ENCODE measurements at places on chromosomes 16 and 17.

DNA sequence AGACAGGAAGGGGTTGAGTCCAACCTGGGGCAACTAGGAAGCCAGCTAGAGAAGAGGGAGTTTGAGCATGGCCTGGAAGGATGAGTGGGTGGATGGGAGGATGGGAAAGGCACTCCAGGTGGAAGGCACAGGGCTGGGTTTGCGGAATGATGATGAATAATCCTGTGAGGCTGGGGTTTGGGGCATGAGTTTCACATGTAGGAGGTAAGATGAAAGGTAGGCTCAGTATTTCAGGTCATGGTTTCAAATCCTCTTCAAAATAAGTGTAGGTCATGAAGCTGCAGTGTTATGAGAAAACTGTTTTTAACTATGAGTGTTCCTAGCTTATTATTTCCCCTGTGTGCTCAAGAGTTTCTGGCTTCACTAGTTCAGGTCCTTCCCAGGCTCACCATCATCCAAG lies 130.3 kb downstream of the SKAP1 start:
- no peak for DNase-seq

GRCh38 chr17:62782730-62783270 lies 25.3 kb downstream of the MARCHF10 start:
- DNase-seq: no peak

GRCh38 chr16:19382887-19383816 lies 34.5 kb upstream of the TMC5 start:
- no peak for DNase-seq

- DNase-seq: no peak
These were observed 1.9 kb upstream of the FAM20A start for GRCh38 chr17:68603027-68603426.

- no peak for DNase-seq
These were observed 853 bp upstream of the DOK4 start for GRCh38 chr16:57486858-57487834.

DNA sequence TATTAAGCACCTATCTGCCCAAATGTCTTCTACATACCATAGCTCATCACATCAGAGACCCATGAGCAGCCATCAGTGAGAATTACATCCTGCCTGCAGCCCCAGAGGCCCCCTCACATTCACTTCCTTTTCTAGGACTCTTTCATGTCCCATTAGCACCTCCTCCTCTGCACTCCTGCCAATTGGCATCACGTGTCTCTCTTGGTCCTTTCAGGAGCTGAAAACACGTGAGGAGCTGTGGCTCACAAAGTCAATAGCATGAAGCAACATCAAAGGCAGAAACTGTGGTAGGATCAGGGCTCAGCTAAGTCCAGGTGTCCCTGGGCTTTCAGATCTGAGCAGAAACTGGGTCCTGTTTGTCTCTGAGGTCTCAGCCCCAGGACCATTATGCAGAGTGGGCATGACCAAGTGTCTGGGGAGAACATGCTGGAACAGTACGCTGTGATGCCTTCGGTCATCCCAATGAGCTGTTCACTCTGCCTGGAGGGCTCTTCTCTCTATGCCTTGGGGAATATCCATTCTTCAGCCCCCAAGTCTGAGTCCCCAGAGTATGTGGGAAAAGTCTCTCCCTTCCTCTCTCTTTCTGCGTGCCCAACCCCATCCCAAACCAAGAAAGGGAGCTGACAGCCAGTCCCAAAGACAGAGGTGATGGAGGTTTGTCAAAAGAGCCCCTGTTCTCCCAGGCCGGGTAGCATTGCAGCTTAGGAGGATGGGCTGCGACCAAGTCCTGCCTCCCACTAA lies 457.0 kb upstream of the CDH5 start:
- no peak for DNase-seq
